Daoy (cell line): ENCODE measurements at places on chromosomes 13 and 19. TPM values are rescaled to one million over a fixed set of nuclear protein-coding genes. Genes with fewer than 3 reads are reported as not detected.

Gene ZNF790
- 4.0 and 12.7 TPM in 2 replicates for total RNA-seq

Gene ARID3A
- total RNA-seq = 5.9 and 12.0 TPM in 2 replicates

Gene TSKS
- total RNA-seq = not detected in 2 replicates

Gene SOX1
- total RNA-seq = 0.18 and 0.57 TPM in 2 replicates

Gene ZC3H4
- total RNA-seq = 4.0 and 11.4 TPM in 2 replicates

GRCh38 chr13:99311137-99311536 lies 3.9 kb upstream of the GPR183 start:
- no peak for DNase-seq

GRCh38 chr13:105368781-105369180 lies 1166.7 kb downstream of the EFNB2 start:
- DNase-seq = no peak

- DNase-seq = no peak
These were observed 26.6 kb downstream of the ZSWIM9 start for GRCh38 chr19:48196933-48197665.

GRCh38 chr13:44747179-44747578 lies 171.0 kb upstream of the TSC22D1 start:
- no peak for DNase-seq

- DNase-seq = peak; percentile 65
These were observed 792 bp upstream of the LENG8 start for GRCh38 chr19:54448040-54448773.

GRCh38 chr19:5743630-5744029 lies 23.2 kb downstream of the CATSPERD start:
- no peak for DNase-seq

- no peak for DNase-seq
These were observed 256.1 kb downstream of the FOXO1 start for GRCh38 chr13:40410315-40410714.

- peak; percentile 66 for DNase-seq
These were observed 4.3 kb downstream of the RUVBL2 start for GRCh38 chr19:48997972-48998371.

- peak; percentile 43 for DNase-seq
These were observed 36.2 kb downstream of the GPC6 start for GRCh38 chr13:93262729-93263345.

GRCh38 chr19:56253737-56254136 lies 18.8 kb upstream of the EDDM13 start:
- peak; percentile 20 for DNase-seq

DNA sequence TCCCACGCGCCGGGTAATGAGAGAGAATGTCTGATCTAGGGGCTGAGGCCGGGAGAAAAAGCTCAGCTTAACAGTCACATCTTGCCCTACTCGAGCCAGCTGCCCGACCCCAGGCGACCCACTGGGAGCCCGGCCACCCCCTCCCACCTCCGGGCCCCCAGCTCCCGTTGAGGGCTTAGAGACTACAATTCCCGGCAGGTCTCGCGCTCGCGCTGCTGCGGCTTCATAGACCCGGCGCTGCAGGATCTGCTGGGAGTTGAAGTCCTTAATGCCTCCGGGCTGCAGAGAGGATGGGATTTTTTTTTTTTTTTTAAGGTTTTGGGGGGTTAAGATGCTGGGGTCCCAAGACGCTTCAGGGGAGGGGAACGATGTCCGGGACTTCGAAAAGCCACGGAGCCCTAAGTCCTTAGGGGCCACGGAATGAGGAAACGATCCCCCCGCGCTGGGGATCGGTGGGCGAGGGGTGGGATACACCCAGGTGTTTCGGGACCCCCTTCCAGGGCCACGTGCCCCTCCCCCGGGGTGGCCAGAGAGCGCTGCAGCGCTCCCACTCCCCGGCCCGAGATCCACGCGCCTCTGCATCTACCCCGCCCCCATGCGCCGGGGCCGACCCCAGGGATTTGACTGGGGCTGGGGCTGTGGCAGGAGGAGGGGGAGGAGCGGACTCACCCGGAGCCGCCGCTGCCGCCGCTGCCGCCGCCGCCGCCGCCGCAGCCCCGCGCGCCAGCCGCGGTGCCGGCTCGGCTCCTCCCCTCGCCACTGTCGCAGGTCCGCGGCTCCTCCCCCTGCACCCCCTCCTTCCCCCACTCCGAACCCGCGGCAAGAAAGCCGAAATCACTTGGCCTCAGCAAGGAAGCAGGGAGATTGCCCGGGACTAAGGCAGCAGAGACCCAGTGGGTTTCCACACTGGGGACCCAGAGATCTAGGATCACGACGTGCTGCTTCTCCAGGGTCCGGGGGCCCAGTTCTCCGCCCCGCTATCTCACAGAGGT lies at the start of gene SYT3:
Gene SYT3, minus strand, starts transcription at position 761 of the 992 bp plus-strand sequence. CDS start 2,470 bp downstream, outside the sequence.
- peak; percentile 71 for DNase-seq

GRCh38 chr13:20074966-20075365 lies 85.9 kb downstream of the GJA3 start:
- DNase-seq = no peak

- peak; percentile 45 for DNase-seq
These were observed 16.5 kb upstream of the RNF17 start for GRCh38 chr13:24747248-24748060.
